Right ventricle myocardium superior (tissue), 1 donor: ENCODE measurements at places on chromosomes 6 and 20. TPM values are rescaled to one million over a fixed set of nuclear protein-coding genes. Genes with fewer than 3 reads are reported as not detected.

DNA sequence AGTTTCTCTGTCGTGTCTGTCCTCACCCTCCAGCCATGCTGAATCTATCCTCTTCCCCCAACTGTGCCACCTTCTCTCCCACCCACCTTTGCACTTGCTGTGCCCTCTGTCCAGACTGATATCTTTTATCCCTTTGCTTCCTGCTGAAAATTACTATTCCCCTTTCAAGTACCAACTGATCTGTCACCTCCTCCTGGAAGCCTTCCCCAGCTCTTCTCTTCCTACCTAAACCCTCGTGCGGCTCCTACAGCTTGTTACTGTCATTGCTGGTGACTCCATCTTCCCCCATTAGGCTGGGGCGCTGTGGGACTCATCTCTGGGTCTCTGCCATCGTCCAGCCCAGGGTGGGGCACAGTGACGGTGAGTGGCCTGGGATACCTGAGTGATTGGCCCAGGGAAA, 1.1 kb downstream of the BPIFB6 start:
- DNase-seq = no peak

Gene RXRB
- total RNA-seq = 37.9 TPM

- no peak for DNase-seq
These were observed 14.0 kb upstream of the CST9L start for GRCh38 chr20:23582293-23582692.

DNA sequence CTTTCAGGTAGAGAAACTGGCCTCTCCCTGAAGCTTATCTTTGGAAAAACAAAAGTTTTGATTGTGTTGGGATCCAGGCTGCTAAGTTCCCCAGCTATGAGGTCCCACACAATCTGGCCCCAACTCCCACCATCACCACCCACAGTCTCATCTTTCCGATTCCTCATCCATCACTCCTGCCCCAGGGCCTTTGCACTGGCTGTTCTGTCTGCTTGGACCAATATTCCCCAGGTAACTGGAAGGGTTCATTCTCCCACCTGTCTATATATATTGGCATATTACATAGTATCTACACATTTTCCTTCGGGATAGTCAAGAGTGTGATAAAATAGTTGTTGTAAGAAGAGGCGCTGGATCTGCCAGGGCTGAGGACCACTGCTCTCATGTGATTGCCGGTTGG, 52.0 kb downstream of the CPNE5 start:
- DNase-seq = peak; percentile 17

- no peak for DNase-seq
These were observed 134.8 kb upstream of the SLC24A3 start for GRCh38 chr20:19077370-19078220.

GRCh38 chr20:46642265-46642968, 8.8 kb downstream of the SLC13A3 start:
- no peak for DNase-seq

DNA sequence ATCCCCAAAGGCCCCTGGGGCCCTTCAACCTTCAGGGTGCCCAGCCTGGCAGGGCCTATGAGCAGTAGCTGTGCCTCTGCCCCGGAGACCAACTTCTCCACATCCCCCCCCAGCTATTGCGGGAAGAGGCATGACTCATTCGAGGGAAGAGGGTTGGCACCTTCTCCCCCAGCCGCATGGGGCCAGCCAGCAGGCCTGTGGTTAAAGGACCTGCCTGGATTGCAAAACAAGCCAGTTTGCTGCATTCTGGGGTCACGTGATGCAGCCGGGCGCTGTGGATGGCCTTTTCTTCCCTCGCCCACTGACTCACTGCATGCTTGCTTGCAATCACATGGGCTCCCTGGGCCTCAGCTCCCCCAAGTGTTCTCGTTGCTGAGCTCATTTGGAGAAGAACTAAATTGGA, 182.5 kb downstream of the MAFB start:
- DNase-seq = peak; percentile 93

DNA sequence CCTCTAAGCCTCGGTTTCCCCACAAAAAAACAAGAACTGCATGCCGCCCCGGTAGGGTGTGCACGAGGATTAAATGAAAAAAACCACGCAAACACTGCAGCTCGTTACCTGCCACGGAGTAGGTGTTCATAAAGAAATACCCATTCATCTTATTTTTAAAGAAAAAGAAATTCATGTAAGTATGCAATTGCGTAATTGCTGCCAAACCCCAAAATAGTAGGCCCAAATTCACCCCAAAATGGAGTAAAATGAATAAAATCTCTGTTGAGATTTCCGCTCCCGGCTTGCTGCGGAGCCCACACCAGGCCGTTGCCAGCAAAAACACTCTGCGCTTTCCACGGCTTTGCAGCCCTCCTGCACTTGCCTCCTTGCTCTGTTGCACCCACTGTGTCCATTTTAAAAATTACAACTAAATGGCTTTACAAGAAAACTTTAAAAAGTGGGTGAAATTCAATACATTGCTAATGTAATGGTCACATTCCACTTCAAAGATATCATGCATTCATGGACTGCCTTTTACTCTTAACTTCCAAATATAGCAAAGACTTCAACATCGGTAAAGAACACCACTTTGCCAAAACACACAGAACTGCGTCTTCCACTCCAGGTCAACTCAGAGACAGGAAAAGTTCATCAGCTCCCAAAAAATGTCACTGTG, 125.0 kb downstream of the ZMYND8 start:
- no peak for DNase-seq

DNA sequence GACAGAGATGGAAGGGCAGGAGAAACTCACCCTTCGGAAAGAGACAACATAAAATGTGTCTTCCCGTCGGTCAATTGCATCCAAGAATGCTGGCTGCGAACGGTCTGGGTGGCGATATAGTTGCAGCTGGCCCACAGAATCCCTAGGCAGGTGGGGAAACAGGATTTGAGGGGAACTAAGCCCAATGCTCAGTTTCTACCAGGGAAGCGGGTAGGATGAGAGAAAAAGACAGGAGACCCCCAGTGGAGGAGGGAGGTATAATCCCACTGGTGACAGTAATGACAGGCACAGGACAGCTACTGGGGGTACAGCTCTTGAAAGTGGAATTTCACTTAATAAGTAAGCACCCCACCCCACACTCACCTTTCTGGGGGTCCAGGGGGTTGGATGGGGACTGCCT, 7.5 kb upstream of the TNXB start:
- DNase-seq = no peak

DNA sequence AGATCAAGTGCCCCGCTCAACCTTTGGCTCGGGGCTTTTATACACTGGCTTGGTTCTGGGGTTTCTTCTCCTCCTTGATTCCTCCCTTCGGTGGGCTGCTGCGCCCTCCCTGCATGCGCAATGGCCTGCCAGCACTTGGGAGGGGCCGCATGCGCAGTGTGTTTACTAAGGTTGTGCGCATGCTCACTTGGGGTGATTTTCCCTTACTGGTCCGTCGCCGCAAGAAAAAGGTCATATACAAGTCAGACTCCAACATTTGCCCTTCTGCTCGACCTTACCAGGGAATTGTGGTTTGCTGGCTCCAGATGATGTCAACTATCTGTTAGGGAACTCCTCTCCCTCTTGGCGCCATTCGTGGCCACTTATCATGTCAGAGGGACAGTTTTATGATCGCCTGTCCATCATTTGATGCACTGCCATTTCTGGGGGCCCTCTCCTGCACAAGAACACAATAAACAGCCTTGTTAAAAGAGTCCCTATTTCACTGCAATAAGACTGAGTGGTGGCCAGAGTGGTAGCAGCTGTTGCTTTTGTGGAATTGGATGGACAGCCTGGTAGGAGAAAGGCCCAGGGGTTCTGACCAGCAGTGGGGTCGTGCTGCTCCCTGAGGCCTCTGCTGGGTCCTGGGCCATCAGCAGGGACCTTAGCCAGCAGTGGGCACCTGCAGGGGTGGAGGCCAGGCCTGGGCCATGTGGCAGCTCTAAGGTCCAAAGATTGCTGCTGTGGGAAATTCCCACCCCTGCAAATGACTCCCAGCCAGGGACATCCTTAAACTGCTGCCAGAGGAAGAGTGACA, 2.8 kb upstream of the LBP start:
- peak; percentile 53 for DNase-seq

DNA sequence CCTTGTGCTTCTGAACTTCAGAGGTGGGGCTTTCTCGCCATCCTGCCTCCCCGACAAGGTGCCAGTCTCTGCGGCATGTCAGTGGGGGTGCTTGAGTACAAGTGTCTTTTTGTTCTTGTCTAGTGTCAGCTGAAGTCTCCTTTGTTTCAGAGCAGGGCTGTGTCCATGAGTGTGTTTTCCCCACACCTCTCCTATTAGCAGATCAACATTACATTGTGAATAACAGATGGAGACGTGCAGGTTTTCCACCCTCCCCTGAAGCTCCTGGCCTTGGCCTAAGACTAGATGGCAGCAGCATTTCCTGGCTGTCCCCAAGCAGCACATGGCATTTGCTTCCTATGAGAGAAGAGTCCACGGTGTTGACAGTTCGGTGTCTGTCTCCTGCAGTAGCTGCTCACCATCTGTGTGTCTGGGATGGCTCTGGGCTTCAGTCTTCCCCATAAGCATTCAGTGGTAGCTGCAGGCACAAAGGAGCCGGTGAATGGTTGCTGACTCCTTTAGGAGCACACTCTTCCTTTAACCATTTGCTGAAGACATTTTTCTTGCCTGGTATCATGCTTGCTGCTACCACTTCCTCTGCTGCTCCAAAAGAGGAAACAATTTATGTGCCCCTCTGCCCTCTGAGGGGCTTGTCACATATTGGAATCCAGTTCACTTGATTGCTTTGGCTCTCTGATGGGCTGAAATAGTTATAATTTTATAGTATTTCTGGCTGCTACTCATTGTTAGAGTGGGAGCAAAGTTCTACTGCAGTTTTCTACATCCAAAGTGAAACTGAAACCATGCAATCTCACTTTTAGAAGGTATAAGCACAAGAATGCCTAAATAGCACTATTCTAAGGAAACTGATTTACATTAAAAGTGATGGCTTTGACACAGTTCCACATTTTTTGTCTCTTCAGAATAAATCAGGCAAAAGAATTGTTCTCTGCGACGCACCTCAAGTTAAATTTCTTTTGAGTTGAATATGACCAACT, 913.0 kb downstream of the C6orf118 start:
- no peak for DNase-seq

Gene LEMD2
- total RNA-seq = 19.1 TPM

GRCh38 chr6:136720045-136720770, 72.1 kb downstream of the MAP3K5 start:
- DNase-seq = no peak
